ENCODE measurements at places on chromosomes 2 and 18.

DNA sequence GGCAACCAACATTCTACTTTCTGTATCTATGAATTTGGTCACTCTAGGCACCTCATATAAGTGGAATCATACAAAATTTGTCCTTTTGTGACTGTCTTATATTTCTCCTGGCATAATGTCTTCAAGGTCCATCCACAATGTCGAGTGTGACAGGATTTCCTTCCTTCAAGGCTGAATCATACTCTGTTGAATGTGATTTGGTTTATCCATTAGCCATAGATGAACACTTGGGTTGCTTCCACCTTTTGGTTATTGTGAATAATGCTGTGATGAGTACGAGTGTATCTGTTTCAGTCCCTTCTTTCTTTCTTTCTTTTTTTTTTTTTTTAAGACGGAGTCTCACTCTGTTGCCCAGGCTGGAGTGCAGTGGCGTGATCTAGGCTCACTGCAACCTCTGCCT is 311.3 kb downstream of the TGIF1 start:
- no peak for DNase-seq

GRCh38 chr2:160220026-160220425 is 20.0 kb upstream of the ITGB6 start:
- no peak for DNase-seq

DNA sequence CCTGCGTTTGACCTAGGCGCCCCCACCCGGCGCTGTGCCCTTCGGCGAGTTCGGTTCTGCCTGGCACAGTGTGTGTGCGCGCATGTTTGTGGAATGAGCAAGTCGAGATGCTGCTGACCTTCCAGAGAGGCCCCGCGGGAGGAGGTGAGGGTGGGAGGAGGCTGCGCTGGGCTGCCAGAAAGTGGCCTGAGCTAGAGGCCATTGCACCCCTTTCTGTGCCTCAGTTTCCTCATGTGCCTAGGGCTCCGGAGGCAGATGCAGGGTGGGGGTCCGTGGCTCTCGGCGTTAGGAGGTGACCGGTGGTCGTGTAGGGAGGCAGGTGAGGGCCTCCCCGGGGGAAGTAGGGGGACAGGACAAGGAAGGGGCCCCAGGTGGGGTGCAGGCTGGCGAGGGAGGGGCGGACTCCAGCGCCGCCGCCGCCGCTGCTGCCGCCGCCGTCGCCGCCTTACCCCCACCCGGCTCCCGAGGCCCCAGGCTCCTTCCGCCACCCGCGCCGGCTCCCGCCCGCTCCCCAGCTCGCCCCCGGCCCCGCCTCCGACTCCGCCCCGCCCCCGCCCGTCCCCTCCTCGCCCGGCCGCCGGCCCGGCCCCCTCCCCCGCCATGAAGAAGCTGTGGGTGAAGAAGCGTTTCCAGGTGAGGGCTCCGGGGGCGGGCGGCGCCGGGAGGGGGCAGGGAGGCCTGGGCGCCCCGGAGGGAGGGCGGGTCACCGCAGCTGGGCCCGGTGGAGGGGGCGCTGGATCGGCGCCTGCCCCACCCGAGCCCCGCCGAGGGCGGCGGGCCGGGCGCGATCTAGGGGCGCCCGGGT is 7.0 kb downstream of the SPEG start:
- DNase-seq = no peak

DNA sequence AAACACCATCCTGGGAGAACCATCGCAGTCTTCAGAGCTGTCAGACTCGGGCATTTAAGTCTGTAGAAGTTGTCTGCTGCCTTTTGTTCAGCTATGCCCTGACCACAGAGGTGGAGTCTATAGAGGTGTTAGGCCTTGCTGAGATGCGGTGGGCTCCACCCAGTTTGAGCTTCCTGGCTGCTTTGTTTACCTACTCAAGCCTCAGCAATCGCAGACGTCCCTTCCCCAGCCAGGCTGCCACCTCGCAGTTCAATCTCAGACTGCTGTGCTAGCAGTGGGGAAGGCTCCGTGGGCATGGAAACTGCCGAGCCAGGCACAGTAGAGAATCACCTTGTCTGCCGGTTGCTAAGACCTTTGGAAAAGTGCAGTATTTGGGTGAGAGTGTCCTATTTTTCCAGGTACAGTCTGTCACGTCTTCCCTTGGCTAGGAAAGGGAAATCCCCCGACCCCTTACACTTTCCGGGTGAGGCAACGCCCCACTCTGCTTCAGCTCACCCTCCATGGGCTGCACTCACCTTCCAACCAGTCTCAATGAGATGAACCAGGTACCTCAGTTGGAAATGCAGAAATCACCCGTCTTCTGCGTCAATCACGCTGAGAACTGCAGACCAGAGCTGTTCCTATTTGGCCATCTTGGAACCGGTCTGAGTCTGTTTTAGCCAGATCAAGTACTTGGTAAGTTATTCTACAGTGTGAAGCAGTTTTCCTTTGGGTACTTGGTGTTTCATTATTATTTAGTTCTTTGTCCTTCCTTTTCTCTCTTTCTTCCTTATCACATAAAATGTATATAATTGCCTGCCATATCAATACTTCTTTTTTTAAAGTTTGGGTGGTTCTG is 71.5 kb downstream of the CDC42EP3 start:
- no peak for DNase-seq

GRCh38 chr2:70852824-70853223 is 17.2 kb upstream of the CD207 start:
- no peak for DNase-seq
